ENCODE measurements at places on chromosomes 3 and 15.

DNA sequence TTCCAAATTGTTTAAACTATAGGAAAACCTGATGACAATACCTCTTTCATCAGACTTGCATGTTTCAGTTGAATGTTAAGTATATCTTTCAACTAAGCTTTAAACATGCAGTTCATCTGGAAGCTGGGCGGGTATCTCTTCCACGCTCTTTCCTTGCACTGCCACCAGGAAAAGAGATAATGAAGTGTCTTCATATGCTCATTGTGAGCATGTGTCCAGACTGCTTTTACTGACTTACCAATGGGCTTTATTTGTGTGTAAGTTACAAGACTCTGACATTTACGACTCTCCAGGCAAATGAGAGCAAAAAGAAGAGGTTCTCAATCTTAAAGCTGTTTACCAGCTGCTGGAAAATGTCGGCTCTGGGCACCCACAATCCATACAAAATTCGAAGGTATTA, 52.8 kb downstream of the TMEM212 start:
- DNase-seq: no peak

DNA sequence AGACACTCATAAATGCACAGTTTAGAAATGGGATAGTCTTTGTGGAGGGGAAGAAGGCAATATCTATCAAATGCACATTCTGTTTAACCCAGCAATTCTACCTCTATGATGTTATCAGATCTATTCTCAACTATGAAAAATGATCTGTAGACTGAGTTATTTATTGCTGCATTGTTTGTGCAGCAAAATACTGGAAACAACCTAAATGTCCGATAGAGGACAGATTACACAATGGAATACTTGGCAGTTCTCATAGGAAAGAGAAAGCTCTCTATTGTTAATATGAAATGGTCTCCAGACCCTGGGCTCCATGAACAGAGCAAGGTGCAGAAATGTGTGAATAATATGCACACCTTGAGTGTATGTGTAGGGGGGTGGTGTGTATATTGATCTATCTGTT, 49.0 kb upstream of the SELENOK start:
- DNase-seq: no peak

- DNase-seq: no peak
These were observed 3.7 kb upstream of the NGRN start for GRCh38 chr15:90261811-90262210.

DNA sequence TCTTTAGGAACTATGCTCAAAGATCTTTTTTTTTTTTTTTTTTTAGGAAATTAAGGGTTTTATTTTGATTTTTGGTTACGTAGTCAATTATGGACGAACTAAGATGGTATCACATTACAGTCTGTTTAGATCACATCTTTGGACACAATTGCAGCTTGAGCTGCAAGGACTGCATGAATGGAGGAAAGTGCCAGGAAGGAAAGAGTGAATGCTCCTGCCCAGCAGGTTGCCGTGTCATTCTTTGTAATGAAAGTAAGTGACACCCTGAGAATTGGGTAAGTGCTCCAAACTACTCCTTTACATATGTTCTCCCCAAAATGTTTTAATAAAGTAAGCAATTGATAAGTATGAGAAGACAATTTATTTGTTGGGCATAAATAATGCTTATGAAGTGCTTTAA, 716.5 kb upstream of the GOLIM4 start:
- no peak for DNase-seq

DNA sequence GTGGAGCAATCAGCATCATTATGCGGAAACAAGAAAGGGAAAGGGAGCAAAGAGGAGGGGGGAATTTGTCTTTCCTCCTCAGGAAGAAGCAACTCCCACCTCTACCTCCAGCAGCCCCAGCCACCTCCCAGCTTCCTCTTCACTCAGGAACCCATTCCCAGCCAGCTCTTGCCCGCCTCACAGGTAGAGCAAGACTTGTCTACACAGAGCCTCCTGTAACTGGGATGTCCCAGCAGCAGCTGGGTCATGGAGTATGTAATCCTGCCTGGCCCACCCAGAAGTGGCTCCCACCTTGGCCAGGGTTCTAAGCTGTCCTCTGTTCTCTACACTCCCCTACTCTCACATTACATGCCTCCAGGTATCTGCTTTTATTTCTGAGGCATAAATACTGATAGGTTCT, 14.0 kb downstream of the IGDCC3 start:
- DNase-seq: no peak

DNA sequence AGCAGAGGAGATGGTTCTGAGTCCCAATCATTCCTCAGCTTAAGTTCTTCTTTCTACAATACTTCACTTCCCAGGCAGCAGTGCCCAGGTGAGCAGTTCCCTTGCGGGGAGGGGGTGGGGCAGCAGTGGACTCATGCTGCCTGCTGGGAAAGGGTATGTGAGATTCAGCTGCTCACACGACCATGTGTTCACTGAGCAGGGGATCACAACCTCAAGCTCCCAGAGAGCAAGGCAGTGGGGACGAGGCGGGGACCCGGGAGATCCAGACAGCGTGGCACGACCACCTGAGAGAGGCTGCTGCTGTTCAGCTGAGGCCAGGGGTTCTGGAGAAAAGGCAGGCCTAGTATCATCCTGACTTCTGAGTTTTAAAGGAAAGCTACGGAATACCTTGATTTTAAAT, 166.6 kb downstream of the XXYLT1 start:
- no peak for DNase-seq

DNA sequence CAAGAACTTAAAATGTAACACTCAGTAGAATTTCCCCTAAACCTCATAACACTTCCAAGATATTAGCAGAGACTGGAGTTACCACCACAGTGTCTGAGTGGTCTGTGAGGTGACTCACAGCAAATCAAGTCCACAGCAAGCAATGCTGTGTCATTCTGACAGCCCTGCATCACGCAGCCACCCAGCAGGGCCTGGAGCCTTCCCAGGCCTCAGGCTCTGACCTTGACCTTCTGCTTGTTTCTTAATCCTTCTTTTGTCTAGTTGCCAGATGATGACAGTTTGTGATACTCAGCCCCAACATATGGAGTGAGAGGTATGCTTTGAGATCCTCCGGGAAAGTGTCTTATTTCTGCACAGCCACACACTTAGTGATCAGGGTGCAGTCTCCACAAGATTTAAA, 82.5 kb downstream of the TOP2B start:
- DNase-seq: no peak

DNA sequence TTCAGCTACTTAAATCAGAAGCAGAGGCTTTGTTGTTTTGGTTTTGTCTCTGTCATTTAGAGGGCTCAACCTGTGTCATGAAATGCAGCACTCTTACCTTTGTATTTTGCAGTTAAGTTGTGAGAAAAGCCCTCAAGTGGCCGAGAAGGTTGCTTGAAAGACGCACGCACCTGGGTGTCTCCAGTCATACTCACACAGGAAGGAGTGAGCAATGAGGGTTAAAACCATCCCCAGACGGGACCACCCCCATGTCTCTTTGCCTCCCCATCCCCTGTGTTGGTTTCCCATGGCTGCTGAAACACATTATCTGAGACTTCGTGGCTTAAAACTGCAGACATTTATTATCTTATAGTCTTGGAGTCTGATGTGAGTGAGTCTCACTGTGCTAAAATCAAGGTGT, 376.1 kb upstream of the CFAP20DC start:
- DNase-seq: no peak

GRCh38 chr15:81752546-81752942, 293.3 kb downstream of the MEX3B start:
- DNase-seq: no peak

DNA sequence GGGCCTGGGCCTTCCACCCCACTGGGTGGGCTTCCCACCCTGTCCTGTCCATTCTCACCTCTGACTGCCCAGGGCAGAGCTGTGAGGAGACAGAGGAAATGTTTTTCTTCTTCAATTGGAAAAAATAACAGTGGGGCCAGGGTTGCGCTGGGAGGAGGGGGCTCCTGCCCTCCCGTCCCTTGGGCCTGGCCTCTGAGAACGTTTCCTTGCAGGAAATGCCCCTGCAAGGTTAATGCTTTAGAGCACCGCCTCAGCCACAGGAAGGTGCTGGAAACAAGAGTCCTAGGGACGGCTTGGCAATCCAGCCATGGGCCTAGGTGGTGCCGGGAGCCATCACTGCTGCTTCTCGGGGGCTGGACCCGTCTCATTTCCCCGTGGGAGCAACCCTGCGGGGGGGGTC, 3.8 kb upstream of the PLXND1 start:
- DNase-seq: no peak

DNA sequence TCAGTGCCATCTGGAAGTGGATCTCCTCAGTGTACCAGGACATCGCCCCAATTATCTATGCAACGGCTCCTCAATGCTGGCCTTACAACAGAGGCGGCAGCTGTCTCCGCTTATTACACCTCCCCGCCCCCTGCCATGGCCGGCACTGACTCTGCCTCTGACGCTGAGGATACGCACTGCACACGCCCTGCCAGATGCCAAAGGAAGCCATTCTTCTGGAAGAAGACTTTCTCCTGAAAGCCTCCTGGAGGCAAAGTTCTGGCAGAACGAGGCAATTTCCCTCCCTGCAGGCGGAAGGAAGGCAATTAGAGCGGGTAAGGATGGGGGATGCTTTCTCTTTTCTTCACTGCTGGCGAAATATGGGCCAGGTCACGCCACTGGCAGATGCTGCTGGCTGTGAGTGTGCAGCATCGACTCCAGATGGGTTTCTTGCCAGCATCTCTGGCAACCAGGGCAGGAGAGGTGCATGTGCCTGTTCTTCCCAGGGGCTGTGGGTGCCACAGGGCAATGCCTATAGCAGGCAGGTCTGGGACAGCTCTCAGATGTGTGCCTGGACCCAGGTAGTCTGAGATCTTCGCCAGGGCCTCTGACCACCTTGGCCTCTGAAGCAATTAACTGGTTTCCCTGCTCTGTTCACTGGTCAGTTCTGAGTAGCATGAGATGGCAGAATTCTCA, 62.2 kb upstream of the MRPS22 start:
- no peak for DNase-seq
